ENCODE measurements at places on chromosomes 7 and 10.

DNA sequence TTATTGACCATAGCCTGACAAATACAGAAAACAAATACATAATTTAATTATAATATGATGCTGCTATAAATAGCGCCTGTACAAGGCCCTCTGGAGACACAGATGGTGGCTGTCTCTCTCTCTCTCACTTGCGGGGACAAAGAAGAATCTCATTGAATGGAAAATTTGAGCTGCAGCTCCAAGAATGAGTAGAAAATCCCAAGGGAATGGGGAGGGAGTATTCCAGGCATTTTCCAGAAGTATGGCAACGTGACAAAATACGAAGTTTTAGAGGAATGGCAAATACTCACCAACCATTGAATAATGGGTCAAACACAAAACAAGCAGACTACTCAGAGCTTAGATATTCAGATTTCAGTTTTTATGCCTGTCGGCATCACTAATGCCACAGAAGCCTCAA, 179.9 kb downstream of the NRP1 start:
- no peak for DNase-seq

- DNase-seq: peak; percentile 31
These were observed 27.7 kb upstream of the CSGALNACT2 start for GRCh38 chr10:43110338-43111071.

GRCh38 chr10:112959207-112959838, 9.3 kb downstream of the TCF7L2 start:
- DNase-seq: no peak

- peak; percentile 9 for DNase-seq
These were observed 329 bp downstream of the NOLC1 start for GRCh38 chr10:102152545-102152890.

DNA sequence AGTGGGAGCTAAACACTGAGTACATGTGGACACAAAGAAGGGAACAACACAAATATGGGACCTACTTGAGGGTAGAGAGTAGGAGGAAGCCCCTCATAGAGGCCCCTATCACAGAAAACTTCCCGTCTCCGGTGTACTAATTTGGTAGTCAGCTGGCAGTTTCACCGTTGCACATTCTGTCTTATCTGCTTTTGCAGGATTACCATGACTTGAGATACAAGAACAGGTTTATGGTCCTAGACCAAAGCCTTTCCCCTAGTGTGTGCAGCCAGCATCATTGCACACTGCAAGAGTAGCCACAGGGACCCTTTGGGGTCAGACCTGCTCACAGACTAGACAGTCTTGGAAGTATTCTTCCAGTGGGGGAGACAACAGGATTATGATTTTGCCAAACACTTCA, 5.9 kb upstream of the IFIT1B start:
- DNase-seq: no peak

- DNase-seq: no peak
These were observed 10.5 kb downstream of the STYXL1 start for GRCh38 chr7:76037310-76037709.

- peak; percentile 63 for DNase-seq
These were observed 49.3 kb upstream of the IL6 start for GRCh38 chr7:22677680-22678079.

DNA sequence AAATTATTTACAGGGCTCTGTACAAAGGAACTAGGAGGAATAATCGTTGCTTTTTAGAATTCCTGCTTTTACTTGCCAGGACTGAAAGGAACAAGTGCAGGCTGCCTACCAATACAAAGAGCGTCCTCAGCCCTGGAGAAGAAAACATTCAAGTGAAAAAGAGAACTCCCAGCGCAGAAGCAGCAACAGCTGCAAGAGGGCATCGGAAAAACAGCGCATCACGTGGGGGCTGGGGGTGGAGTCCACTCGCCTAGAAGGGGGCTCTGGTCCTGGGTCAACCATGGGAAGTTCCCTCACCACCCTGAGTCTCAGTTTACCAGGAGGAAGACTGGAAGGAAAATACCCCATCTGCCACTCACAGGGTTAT, 385 bp upstream of the C10orf90 start:
- DNase-seq: no peak

GRCh38 chr7:81298951-81299666, 380.3 kb upstream of the SEMA3C start:
- peak; percentile 49 for DNase-seq

- no peak for DNase-seq
These were observed 56.9 kb upstream of the AOAH start for GRCh38 chr7:36781011-36781738.

DNA sequence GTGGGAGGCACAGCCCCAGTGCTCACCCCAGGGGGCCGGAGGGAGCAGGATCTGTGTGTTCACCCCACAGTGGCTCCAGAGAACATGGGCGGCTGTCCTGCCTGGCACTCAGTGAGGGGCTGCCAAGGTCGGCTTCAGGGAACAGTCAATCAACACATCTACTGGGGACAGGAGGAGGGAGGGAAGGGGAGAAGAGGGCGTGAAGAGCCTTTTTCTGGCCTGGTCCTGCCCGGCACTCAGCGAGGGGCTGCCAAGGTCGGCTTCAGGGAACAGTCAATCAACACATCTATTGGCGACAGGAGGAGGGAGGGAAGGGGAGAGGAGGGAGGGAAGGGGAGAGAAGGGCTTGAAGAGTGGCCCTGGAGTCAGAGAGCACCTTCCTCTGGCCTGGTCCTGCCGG, 184.9 kb downstream of the ADARB2 start:
- DNase-seq: no peak

DNA sequence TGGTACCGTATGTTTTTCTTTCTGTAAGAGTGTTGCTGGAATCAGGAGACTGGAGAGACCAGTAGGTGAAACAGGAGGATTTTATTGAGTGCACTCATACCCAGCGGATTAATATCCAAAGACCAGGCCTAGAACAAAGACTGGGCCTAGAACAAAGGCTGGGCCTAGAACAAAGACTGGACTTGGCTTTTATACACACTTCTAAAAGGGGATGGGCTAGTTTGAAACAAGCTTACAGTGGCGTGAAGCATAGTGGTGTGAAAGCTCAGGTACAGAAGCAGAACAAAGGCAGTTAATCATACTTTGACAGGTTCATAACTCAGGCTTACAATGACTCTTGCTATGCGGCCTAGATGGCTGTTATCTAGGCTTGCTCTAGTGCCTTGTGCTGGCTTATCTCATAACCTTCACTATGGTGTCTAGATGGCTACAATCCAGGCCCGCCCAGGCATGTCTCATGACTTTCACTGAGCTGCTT, 67.7 kb downstream of the TRIM24 start:
- no peak for DNase-seq

GRCh38 chr7:50792342-50793119, 9.8 kb upstream of the GRB10 start:
- peak; percentile 24 for DNase-seq

GRCh38 chr10:6050801-6051445, 11.2 kb downstream of the IL2RA start:
- peak; percentile 97 for DNase-seq

DNA sequence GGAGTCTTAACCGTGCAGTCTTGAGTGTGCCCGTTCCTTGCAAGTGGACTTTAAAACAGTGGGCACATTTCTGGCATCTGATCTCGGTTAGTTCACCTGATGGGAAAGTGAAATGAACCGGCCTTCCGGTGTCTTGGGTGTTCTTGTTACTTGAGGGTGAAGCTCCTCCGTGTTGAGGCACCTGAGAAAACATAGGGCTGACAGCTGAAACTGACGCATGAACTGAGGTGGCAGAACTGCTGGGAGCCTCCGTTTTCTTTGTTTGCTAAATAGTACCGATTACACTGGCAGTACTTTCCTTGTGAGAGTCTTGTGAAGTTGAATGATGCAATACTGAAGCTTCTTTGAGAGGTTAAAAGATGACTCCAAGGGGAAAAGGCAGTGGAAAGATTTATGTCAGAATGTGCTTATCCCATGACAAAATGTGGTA, 62.8 kb upstream of the SAMD8 start:
- DNase-seq: peak; percentile 53

DNA sequence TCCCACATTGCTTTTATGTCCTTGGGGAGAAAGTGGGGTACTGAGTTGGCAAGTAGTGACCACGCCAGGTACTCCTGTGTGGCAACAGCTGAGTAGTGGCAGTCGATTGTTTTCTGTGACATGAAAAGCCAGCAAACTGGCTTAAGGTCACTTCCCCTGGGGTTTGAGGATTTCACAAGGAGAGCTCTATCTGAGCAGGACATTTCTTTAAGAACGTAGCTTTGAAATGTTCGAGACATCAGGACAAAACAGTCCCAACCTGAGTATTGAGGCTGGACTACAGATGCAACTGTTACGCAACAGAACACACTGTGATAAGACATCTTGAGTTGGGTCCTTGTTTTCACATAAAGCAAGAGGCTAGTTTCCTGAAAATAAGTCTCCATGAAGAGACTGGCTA, 146.7 kb upstream of the KLF14 start:
- no peak for DNase-seq

DNA sequence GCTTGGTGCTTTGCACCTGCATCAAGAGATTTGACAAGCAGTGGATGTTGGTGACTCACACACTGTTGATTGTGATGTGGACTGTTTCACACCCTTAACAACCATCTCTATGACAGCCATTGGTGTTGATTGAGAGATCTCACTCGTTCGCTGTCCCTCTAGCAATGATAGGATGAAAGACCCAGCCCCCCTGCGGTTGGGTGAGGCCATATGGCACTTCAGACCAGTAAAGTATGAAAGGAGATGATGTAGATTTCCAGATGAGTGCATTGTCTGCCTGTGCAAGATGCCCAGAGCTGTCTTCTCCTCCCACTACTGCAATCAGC, 138.7 kb upstream of the PRR15 start:
- DNase-seq: no peak

DNA sequence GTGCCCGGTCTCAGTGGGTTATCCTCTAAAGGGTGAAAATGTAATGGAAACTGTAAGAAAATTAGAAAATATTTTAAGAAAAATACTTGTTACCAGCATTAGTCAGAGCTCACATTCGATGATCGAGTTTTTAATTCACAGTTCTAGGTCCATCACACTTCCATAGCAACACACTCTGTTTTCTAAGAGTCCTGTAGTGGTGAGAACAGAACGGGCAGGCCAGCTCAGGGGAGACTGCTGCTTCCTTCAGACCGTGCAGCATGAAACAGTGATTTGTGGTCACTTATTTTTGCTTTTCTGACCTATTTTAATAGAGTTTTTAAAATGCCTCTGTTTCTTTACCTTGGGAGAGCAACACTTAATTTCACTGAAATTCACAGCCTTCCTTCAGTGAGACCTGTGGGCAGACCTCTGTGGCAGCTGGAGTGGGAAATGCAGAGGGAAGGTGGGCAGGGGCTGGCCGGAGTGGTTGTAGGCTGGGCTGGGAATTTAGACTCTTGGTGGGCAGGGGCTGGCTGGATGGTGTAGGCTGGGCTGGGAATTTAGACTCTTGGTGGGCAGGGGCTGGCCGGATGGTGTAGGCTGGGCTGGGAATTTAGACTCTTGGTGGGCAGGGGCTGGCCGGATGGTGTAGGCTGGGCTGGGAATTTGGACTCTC, 1.5 kb downstream of the SUN1 start:
- no peak for DNase-seq

- no peak for DNase-seq
These were observed 53.1 kb downstream of the OSBPL3 start for GRCh38 chr7:24926623-24927524.

DNA sequence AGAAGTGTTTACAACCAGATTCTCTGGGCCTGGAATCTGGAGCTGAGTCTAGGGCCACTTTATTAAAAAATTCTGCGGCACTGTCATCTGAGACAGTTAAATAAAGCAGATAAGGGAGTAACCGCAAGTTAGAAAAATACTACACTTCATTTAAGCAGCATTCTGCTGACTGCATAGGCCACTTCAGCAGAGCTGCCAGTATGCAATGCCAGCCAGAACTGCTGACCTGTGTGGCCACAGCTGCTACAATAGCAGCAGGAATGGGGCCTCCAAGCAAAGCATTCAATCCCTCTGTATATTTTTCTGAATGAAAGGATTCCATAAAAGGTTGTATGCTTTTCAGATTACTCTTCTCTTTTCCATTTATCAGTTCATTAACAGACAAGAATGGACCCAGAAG, 136.0 kb downstream of the COL28A1 start:
- DNase-seq: no peak

GRCh38 chr10:11148142-11149028, 130.7 kb downstream of the CELF2 start:
- DNase-seq: no peak

- peak; percentile 11 for DNase-seq
These were observed 30.1 kb downstream of the PLEKHA1 start for GRCh38 chr10:122404576-122404975.

DNA sequence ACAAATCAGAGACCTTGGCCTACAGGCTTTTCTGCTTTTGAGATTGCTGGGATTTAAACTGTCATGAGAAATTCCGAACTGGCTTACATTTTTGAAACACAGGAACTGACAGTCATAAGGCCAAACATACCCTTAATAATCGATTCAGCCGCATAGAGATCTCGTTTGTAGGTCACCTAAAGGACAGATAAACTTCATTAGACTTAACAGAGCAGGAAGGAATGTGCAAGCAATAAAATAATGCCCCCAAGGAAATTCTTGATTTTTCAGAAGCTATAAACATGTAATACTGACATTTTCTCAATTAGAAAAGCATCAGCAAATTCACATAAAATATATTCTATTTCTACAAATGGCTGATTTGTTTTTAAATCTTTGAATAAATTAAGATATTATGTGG, 120.0 kb downstream of the CRPPA start:
- DNase-seq: no peak

DNA sequence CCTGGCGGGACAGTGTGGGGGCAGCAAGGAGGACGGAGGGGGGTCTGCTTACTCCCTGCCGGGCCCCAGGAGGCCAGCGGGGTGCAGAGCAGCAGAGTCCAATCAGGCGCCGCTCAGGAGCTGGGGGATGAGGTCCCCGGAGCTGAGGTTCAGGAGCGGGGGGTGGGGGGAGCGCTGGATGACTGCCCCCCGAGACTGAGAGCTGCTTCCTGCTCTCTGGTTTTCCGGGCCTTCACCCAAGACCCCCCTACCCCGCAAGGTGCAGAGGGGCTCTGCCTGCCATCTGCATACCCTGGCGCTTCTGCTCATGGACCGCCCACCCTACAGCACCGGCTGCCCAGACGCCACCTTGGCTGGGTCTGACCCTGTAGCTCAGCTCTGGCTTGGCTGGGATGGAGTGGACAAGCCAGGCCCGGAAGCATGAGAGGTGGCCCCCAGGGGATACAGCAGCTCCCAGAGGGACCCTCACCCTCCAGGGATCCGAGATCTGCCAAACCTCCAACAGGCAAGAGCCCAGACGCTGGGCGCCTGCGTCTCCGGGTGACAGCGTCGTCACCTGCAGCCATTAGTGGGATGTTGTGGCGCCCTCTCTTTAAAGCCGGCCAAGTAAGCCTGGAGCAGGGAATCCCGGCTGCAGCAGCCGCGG, 930 bp downstream of the KNDC1 start:
- no peak for DNase-seq

- DNase-seq: no peak
These were observed 814 bp downstream of the TMEM72 start for GRCh38 chr10:44911951-44912350.

DNA sequence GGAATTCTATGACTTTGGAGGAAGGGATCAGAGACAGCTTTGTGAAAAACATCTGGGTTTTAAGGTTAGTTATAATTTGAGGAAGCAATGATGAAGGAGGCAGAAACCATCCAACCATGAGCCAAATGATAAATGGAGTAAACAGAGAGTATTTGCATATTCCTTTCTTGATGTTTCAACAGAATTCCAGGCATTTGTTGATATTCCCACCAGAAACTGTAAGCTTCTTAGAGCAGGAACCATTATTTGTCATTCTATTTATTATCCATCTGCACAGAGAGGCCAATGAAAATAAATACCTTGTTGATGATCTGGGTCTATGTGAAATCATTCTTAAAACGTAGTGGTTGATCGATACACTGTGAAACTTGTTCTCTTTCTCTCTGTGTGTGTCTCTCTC, 715.3 kb downstream of the INHBA start:
- DNase-seq: no peak

GRCh38 chr10:119455609-119456434, 86.7 kb downstream of the RGS10 start:
- DNase-seq: no peak

Data from inflammatory macrophage treated with lipopolysaccharide for 1 hour (primary cell).